Right lobe of liver (tissue), 6 donors: ENCODE measurements at places on chromosomes 16 and 17. TPM values are rescaled to one million over a fixed set of nuclear protein-coding genes. Genes with fewer than 3 reads are reported as not detected.

GRCh38 chr17:60863892-60864707 is 186.4 kb downstream of the BCAS3 start:
- no peak overlapping the region for H3K4me3 ChIP-seq
- no peak for DNase-seq
- H3K4me1 ChIP-seq, result no peaks in the 10 kb centered on the region
- no peak overlapping the region for H3K27ac ChIP-seq
- no peaks in the 10 kb centered on the region for H3K36me3 ChIP-seq

DNA sequence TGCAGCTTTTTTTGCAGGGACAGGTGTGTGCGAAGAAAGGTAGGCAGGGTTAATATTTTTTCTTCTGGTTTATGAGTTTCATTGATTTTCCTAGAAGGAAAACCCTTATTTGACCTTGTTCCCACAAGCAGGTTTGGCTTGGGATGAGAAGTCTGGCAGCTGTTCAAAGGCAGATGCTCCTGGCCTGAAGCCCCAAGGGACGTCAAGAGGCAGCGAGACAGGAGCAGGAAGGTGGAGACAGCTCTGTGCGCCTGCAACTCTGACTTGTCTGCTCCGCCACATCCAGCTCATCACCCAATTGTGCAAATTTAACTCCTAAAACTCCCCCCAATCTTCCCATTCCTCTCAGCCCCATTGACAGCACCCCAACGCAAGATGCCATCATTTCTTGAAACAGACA is 136.8 kb upstream of the XYLT1 start:
- H3K27me3 ChIP-seq, result no peaks in the 10 kb centered on the region
- H3K27ac ChIP-seq, result no peak overlapping the region
- H3K36me3 ChIP-seq, result no peaks in the 10 kb centered on the region
- H3K4me1 ChIP-seq, result no peaks in the 10 kb centered on the region
- no peak overlapping the region for H3K4me3 ChIP-seq
- no peak for DNase-seq

DNA sequence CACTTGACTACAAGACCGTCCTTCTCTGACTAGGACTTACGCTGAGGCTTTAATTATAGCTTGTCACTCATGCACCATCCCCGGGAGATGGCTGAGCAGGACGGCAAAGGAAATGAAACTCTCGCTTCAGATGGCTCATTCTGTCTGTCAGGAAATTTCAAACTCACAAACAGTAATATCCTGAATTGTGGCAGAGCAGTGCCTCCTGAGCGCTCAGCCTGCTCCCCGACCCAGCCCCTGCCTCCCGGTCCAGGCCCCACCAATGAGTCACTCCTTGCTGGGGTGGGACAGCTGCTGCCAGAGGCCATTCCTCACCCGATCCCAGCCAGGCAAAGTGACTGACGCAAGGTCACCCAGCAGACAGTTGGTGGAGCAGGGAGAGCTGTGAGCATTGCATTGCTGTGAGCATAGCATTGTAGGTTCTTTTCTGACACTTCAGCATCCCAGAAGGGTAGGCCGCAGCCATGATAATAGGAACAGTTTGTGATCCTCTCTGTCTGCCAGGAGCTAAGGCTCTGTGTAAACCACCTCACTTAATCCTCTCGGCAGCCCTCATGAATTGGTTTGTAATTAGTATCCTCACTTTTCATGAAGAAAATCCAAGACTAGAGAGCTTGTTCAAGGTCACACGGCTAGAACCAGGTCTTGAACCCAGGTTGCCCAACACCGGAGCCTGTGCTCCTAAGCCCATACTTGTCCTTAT is 20.9 kb downstream of the CCDC182 start:
- H3K4me1 ChIP-seq, result no peaks in the 10 kb centered on the region
- no peak for DNase-seq
- H3K27ac ChIP-seq, result no peak overlapping the region
- H3K36me3 ChIP-seq, result no peaks in the 10 kb centered on the region
- no peaks in the 10 kb centered on the region for H3K27me3 ChIP-seq

Gene ARL5C
- total RNA-seq, result not detected

Gene GPR179
- not detected for total RNA-seq

GRCh38 chr17:2075336-2076086 is 20.6 kb downstream of the HIC1 start:
- no peaks in the 10 kb centered on the region for H3K4me1 ChIP-seq
- H3K4me3 ChIP-seq, result no peak overlapping the region
- H3K27ac ChIP-seq, result no peak overlapping the region
- DNase-seq, result no peak
- no peaks in the 10 kb centered on the region for H3K36me3 ChIP-seq
- no peaks in the 10 kb centered on the region for H3K27me3 ChIP-seq

DNA sequence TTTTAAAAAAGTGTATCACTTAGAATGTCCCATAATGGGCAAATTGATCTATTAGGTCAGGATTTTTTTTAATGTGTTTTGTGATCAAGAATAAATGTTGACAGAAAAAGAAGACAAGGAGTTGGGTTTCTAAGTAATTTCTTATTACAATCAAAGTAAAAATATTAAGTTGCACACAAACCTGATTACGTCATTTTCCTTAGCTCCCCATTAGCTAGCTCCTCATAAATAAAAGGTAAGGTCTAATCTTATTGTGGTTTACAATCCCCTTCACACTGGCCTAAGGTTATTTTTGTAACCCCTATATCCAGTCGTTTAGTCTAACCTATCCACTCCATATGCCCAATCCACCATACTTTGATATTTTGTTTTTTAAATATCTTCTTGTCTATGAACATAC is 7.6 kb downstream of the CA10 start:
- no peak overlapping the region for H3K4me3 ChIP-seq
- DNase-seq, result no peak
- H3K27me3 ChIP-seq, result no peaks in the 10 kb centered on the region
- no peaks in the 10 kb centered on the region for H3K36me3 ChIP-seq

- H3K27me3 ChIP-seq, result no peaks in the 10 kb centered on the region
- H3K27ac ChIP-seq, result no peak overlapping the region
- no peak overlapping the region for H3K4me3 ChIP-seq
- DNase-seq, result no peak
- H3K4me1 ChIP-seq, result no peaks in the 10 kb centered on the region
These were observed 187.6 kb downstream of the RPTOR start for GRCh38 chr17:80732268-80732667.

Gene ARHGAP44
- total RNA-seq, result 0.56 TPM

Gene KRT32
- not detected for total RNA-seq

Gene PDE6G
- 0.74 TPM for total RNA-seq

GRCh38 chr17:21304091-21304490 is 19.6 kb downstream of the MAP2K3 start:
- H3K27me3 ChIP-seq, result no peaks in the 10 kb centered on the region
- no peaks in the 10 kb centered on the region for H3K4me1 ChIP-seq
- H3K4me3 ChIP-seq, result no peak overlapping the region
- DNase-seq, result peak; percentile 29

DNA sequence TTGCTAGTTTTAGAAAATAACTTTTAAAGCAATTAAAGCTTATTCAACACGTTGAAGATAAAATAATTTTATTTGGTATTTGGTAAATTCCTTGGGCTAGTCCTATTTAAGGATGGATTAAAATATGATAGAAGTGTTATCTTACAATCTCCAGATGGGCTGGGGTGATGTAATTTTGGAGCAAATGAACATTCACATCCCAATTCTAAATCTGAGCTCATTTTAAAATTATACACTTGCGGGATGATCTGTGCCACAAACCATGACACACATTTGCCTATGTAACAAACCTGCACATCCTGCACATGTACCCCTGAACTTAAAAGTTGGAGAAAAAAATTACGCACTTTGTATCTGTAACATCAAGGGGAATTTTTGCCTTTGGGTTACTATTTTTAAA is 31.5 kb downstream of the NLK start:
- H3K27me3 ChIP-seq, result no peaks in the 10 kb centered on the region
- no peak for DNase-seq
- no peaks in the 10 kb centered on the region for H3K4me1 ChIP-seq
- no peak overlapping the region for H3K27ac ChIP-seq

DNA sequence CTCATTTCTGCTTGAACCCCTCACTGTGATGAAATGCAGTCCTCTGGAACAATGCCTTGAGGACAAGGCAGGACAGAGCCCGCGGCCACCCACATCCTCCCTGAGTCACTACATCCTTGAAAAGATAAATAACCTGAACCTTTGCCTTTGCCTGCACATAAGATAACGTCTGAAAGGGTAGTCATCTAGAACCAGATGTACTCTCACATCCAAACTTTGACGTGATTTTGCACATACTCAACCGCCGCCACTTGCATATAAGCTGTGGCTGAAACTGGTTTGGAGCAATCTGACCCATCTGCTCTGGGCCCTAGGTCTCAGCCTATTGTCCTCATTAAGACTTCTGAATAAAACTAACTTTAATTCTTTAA is 252.1 kb downstream of the PHKB start:
- DNase-seq, result no peak
- no peak overlapping the region for H3K27ac ChIP-seq
- H3K4me1 ChIP-seq, result no peaks in the 10 kb centered on the region
- no peaks in the 10 kb centered on the region for H3K27me3 ChIP-seq
- H3K36me3 ChIP-seq, result no peaks in the 10 kb centered on the region

- no peak overlapping the region for H3K27ac ChIP-seq
- no peak for DNase-seq
- H3K4me1 ChIP-seq, result no peaks in the 10 kb centered on the region
These were observed 4.9 kb upstream of the KREMEN2 start for GRCh38 chr16:2959206-2959605.

- H3K36me3 ChIP-seq, result no peaks in the 10 kb centered on the region
- H3K4me1 ChIP-seq, result peaks cover 41% of the 10 kb centered on the region
- no peak overlapping the region for H3K27ac ChIP-seq
These were observed 288 bp downstream of the ANKRD40CL start for GRCh38 chr17:50767030-50767429.

- no peak overlapping the region for H3K27ac ChIP-seq
- H3K4me3 ChIP-seq, result no peak overlapping the region
- no peak for DNase-seq
- no peaks in the 10 kb centered on the region for H3K27me3 ChIP-seq
These were observed 4.5 kb upstream of the MRPL38 start for GRCh38 chr17:75909051-75909811.

DNA sequence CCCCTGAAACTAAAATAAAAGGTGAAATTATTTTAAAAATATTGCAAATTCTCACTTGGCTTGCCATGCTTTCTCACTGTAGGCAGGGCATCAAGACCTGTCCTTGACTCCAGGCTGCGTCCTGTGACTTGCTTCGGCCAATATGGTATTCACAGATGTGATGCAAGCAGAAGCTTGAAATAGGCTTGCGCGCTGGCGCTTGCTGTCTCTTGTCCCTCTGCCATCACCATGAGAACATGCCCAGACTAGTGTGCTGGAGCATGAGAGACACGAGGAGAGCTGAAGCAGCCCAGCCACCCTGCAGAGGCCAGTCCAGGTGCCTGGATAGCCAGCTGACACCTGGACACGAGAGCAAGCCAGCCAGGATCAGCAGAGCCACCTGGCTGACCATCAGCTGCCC is 21.8 kb upstream of the ZKSCAN2 start:
- no peaks in the 10 kb centered on the region for H3K27me3 ChIP-seq
- no peak overlapping the region for H3K27ac ChIP-seq
- H3K4me1 ChIP-seq, result no peaks in the 10 kb centered on the region
